Stimulated activated CD4-positive, alpha-beta T cell treated with anti-CD3 and anti-CD28 coated beads, Interleukin-1b, Interleukin-23, amount 100 ng/mL, for 48 hours (primary cell): ENCODE measurements at places on chromosomes 1 and 21.
A peak's percentile ranks its signal among the peaks of the same experiment; 100 is the strongest.

DNA sequence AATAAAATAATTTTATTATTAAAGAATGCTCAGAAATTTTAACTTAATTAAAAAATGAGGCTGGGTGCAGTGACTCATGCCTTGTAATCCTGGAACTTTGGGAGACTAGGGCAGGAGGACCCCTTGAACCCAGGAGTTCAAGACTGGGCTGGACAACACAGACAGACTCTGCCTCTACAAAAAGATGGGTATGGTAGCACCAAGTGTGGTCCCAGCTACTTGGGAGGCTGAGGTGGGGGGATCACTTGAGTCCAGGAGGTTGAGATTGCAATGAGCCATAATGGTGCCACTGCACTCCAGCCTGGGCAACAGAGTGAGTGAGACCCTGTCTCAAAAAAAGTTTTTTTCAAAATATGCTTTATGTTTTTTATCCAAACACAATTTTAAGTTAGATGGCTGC is 25.3 kb downstream of the TMED5 start:
- DNase-seq = no peak

DNA sequence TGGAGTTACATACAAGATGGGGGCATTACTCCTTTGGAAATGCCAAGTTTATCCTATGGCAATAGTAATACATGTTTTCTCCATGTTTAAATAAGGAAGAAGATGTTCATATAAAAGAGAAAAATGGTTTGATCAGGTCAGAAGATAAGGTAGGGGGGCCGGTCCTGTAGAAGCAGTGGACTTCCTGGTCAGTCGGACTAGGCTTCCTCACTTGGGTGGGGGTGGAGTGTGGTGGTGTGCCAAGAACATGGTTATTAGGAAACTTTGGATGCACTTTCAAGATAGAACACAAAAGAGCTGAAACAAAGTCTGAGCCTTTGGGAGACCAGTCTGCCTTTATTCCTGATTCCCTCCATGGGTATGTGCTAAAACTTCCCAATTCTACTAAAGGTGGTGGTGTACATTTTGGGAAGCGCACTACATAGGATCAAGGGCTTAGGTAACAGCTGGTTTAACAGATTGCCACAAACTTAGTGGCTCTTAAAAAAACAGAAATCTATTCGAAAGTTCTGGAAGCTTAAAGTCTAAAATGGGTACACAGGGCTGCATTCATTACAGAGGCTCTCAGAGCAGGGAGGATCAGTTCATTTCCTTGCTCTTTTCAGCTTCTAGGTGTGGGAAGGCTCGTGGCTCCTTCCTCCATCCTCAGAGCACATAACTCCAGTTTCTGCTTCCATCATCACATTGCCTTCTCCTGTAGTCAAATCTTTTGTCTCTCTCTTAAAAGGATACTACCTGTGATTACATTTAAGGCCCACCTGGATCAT is 64.6 kb downstream of the KDM1A start:
- DNase-seq = no peak

DNA sequence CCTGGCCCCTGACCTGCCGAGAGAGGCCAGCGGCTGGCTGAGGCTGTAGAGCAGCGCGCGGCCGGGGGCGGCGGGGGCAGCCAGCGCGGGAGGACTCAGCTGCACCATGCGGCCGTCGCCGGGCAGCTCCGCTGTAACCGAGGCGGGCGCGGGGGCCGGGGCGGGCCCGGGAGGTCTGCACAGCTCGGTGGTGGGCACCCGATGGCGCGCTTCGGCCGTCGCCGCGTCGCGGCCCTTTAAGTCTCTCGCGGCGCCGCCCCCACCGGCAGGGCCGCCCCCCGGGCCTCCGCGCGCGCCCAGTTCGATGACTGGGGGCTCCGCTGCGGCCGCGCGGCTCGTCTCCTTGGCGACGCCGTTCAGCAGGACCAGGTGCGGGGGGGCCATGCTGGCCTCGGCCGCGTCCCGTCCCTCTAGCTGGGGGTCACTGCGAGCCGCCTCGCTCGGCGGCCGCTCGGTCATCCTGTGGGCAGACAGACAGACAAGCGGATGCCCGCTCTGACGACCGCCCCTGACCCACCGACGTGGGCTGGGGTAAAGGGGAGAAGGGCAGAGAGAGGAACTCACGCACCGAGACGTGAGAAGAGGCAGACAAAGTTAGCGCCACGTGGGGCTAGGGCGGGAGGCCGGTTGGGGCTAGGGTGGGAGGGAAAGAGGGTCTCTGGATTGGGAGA is 6.5 kb downstream of the TAL1 start:
- DNase-seq = no peak

- DNase-seq = peak; percentile 32
Measured at GRCh38 chr1:117606649-117607430, 992 bp downstream of the TENT5C start.

DNA sequence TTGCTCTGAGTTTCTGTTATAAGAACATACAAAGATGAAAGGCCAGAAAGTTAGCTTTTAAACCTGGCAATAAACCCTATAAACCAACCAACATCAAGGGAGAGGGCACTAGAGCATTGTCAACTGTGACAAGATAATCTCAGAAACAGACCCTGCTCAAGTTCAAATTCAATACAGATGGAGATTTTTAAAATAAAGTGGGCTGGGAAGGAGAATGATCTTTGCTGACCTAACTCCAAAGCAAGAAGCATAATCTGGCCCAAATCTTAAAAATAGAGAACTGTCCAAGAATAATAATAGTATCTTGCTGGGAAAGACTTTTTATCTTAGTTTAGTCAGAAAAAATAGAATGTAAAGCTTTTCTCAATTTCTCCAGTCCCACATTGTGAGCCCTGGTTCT is 485.5 kb downstream of the DISC1 start:
- no peak for DNase-seq

DNA sequence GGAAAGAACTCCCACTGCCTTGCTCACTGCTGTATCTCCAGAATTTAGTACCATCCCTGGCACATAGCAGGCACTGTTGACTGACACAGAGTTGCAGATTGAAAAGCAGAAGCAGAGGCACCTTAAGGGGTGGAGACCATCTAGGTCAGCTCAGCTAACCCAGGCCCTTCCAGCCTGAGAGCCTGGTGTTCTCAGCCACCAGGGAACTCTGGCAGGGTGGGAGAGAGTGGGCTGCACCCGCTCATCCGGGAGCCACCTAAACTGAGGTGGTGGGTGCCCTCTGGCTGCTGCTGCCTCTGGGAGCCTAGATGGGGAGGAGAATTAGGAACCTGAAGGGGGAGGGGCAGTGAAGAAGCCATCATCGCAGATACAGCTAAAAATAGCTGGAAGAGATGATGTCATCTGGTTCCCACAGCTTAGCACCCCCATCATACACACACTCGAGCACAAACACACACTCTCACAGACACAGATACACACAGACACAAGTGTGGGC is 1.5 kb upstream of the TSPAN1 start:
- no peak for DNase-seq

- no peak for DNase-seq
Measured at GRCh38 chr1:18066576-18066975, 41.0 kb upstream of the IGSF21 start.

DNA sequence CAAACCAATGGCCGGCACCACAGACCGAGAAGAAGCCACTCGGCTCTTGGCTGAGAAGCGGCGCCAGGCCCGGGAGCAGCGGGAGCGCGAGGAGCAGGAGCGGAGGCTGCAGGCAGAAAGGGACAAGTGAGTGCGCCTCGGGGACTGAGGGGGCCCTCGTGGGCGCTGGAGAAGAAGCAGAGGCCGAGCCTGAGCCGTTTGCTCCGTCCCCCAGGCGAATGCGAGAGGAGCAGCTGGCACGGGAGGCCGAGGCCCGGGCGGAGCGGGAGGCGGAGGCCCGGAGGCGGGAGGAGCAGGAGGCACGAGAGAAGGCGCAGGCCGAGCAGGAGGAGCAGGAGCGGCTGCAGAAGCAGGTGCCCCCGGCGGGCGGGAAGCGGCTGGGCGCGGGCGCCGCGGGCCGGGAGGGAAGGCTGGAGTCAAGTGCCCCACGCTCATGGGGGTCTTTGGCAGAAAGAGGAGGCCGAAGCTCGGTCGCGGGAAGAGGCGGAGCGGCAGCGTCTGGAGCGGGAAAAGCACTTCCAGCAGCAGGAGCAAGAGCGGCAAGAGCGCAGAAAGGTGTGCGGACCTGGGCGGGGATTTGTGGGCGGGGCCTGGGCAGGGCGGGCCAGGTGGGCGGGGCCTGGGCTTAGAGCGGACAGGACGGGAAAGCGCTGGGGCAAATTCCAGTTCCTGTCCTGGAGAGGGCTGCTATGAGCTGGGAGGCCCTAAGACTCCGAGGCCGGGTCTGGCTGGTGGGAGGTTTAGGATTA is 22.7 kb downstream of the MAP7D1 start:
- no peak for DNase-seq

GRCh38 chr1:62082456-62083363 is 111.9 kb upstream of the L1TD1 start:
- peak; percentile 25 for DNase-seq

DNA sequence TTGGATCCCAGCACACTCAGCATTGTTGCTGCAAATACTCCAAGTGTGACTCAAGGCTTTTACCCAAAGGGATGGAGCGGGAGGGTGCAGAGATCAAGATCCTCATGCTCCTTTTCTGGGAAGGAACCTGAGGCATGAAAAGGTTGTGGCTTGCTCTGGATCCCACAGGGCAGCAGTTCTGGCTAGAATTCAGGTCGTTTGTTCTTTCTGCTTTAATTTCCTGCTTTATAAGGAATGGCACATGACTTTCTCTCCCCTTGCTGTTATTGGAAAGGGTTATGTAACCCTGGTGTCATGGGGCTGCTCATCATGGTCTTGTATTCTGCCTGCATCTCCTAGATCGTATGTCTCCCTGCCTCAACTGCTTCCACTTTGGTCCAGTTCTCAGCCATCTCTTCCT is 101.6 kb downstream of the NOS1AP start:
- DNase-seq = no peak

- no peak for DNase-seq
Measured at GRCh38 chr1:157292809-157293564, 154.8 kb upstream of the ETV3 start.

- DNase-seq = peak; percentile 32
Measured at GRCh38 chr1:248858096-248858890, 592 bp downstream of the ZNF692 start.

DNA sequence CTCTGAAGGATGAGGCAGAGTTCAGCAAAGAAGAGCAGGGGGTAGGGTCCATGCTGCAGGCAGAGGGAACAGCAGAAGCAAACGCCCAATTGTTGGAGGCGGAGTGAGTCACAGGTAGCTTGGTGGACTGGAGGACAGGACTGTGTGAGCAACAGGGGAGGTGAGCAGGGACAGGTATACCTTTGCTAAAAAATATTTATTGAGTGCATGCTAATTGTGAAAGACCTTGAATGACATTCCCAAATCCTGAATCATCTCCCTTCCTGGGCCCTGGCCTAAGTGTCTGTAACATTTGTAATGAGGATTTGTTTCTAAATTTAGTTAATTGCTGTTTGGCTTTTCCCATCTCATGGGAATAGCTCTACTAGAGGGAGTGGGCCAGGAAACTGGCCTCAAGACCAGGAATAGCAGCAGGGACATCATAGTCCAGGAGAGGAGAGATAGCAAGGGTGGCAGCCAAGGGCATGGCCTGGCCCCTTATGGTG is 123.7 kb downstream of the FOXD2 start:
- no peak for DNase-seq

- no peak for DNase-seq
Measured at GRCh38 chr1:143680304-143680703, 291.5 kb downstream of the FAM72C start.

- DNase-seq = no peak
Measured at GRCh38 chr1:162070825-162071224, 1.3 kb downstream of the NOS1AP start.

DNA sequence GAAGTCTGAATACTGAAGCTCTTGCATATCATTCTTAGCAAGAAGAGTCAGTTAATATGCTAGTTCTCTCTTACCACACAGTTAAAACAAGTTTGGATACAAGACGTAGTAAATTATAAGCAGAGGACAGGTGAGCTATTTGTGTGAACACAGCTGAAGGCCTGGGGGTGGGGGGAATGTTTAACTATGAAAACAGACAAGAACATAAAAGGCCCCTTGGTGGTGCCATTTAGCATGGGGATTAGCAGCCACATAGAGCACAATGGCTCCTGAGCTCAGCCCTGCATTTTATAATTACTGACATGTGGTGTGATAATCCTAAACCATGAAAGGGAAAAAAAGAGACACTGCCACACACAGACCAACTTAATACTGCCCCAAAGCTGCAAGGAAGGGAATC is 94.8 kb downstream of the TGFBR3 start:
- DNase-seq = no peak

GRCh38 chr1:211200311-211200710 is 58.9 kb upstream of the RCOR3 start:
- DNase-seq = no peak

DNA sequence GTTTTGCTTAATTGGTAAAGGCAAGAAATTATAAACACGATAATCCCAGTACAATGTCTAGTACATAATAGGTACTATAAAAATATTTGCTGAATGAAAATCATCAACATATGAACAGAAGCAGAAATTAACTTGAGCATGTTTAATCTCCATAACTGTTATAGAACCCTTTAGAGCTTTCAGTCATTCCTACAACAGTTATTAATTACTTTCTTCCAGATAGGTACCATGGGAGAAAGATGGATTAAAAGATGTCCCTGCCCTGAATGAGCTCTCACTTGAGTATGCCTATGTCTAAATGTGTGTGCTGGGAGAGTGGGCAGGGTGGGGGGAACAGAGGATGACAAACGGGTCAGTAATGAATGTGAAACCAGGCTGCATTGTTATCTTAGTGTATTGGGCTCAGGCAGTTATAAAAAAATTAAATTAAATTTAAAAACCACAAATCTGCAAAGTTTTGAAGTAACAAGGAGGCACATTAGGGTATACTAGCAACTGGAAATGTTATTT is 2.4 kb downstream of the EPS15 start:
- no peak for DNase-seq

DNA sequence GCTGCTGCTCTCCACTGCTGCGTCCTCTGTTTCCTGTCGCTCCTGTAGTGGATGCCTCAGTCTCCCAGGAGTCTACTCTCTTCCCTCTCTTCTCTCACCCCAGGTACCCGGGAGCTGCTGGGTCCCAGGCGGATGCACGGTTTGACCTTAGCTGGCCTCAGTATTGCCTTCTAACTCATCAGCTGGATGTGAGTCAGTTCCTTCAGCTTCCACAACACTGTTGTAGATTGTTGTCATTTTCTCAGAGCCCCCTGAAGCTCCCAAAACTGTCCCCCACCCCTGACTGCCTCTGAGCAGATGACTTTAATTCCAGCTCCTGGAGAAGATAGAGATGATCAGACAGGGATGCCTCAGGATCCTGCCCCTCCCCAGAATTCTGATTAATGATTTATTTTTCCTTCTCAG is 7.2 kb downstream of the CNIH3 start:
- DNase-seq = no peak

DNA sequence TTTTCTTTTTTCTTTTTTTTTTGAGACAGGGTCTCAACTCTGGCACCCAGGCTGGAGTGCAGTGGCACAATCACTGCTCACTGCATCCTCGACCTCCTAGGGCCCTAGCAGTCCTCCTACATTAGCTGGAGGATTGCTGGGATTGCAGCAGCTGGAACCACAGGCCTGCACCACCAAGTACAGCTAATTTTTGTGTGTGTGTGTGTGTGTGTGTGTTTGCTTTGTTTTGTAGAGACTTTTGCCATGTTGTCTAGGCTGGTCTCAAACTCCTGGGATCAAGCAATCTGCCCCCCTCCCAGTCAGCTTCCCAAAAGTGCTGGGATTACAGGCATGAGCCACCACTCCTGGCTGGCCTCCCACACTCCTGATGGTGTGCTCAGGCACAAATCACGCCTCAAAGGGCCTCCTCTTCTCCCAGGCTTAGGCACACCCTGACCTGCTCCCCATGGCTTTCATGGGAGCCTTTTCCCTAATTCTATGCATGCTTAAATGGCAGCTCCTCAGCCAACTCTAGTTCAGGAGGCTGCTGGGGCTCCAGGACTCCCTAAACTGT is 9.4 kb downstream of the FAM229A start:
- no peak for DNase-seq

- DNase-seq = no peak
Measured at GRCh38 chr1:193143285-193143684, 21.5 kb downstream of the CDC73 start.
